Large intestine (tissue), 12 donors: ENCODE measurements at places on chromosomes 2 and 18. TPM values are rescaled to one million over a fixed set of nuclear protein-coding genes. Genes with fewer than 3 reads are reported as not detected.

The ATG16L1 gene
- 22.7 TPM for polyA plus RNA-seq

The CACNB4 gene
- 1.8 TPM for polyA plus RNA-seq

The AQP12A gene
- polyA plus RNA-seq: 5.0 TPM

GRCh38 chr2:118222672-118223421 lies 134.6 kb downstream of the INSIG2 start:
- no peak for DNase-seq

DNA sequence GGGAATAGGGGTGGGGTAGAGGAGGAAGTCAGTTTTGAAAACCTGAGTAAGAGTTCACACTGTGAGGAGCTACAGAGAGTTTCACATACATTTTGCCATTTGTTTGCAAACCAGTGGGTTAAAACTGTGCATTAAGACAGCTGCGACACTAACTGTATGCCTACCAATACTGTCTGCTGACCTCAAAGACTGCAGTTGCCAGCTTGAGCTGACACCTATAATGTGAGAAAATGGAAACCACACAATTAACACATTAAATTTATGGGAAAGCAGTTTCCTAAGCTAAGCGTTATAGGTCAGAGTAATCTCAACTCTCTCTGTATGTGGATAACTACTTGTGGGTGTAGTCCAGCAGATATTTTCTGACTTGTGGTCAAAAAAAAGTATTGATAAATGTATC lies 756.6 kb upstream of the GCFC2 start:
- no peak for DNase-seq

GRCh38 chr2:164910101-164910899 lies 45.0 kb downstream of the SLC38A11 start:
- DNase-seq: peak; percentile 84

GRCh38 chr18:41113885-41114482 lies 841.0 kb upstream of the PIK3C3 start:
- no peak for DNase-seq

DNA sequence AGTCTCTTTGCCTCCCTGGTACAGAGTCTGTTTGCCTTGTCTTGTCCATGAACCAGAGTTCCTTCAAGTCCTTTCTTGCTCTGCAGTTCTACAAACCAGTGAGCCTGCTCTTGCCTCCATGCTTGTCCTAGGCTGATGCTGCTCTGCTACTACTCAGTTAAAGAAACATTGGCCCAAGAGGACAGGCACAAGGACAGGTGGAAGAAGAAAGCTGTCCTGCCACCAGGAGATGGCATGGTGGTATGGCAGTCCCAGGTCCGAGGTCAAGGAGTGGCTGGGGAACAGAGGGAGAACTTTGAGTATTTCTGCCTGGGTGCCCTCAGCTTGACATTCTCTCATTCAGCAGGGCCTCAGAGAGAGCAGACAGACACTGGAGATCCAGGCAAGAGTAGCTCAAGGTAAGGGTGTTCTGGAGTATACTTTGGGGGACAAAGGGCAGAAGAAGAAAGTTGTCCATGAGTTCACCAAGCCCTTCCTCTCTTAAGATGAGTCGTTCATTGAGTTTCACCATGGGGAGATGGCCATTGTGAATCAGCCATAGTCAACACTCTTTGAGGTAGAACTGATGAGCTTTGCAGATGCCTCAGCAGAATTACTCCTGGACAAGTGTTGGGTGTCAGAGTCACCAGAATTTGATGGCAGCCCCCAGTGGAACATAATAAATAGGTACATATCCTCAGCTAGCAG lies 20.4 kb downstream of the TTC32 start:
- DNase-seq: no peak

DNA sequence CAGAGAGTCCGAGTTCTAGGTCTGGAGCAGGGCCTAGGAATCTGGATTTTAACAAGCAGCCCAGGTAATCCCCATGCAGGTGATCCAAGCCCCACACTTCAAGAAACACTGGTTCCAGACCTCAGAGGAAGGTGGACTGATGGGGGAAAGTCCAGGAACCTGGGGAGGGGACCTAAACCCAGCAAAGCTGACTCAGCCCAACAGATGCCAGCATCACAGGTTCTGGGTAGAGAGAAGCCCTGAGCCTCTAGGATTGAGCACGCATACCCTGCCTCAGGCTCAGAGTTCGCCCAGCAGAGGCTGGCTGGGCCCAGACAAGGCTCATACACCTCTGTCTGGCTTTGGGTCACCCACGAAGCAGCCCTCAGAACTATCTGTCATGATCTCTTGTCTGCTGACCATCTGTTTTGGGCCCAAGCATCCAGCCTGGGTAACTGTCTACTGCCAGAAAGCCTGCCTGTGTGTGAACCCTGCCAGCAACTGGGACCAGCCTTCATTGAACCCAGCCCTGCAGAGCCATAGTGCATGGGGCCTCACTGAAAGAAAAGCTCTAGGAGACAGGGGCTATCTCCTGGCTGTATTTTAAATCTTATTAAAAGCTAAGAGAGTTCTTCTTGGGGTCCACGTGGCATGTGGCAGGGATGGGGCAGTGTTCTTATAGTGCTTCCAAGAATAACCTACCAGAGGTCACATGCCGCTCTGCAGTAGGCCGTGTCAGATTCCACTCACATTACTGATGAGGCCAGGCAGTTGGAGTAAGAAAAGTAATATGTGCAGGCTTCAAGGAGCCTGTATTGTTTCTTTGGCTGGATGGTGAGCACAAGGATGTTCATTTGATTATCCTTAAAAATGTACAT lies 7.4 kb downstream of the TMEM127 start:
- DNase-seq: no peak

DNA sequence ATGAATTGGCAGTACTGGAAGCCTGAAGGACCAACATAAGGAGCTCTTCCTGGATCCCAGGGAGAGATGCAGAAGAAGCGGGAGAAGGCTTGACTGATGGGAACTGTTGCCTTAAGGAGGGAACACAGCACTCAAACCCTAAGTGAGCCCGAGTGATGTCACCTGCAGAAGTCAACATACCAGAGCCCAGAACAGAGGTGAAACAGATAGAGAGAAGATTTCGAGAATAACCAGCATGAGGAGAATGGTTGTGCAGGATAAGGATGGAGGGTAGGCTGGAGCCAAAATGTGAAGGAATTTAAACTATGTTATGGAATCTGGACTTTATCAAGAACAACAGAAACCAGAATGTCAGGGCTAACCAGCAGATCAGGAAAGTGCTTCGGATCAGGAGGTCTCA lies 463.1 kb upstream of the DDX18 start:
- no peak for DNase-seq

DNA sequence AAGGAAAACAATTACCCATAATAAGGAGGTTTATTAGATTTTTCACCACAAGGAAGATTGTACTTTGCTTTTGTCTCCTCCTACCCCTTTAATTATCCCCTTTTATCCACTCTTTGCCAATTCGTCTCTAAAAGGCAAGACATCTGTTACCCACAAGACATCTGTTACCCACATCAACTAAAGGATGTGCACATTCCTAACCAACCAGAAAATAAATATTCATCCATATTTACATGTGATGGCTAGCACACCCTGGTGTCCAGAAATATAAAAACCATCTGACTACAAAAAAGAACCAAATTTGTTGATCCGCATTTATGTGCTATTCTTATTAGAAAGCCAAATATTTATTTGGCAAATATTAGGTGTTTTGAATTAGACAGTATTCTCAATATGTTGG lies 35.7 kb downstream of the ACVR1C start:
- no peak for DNase-seq

DNA sequence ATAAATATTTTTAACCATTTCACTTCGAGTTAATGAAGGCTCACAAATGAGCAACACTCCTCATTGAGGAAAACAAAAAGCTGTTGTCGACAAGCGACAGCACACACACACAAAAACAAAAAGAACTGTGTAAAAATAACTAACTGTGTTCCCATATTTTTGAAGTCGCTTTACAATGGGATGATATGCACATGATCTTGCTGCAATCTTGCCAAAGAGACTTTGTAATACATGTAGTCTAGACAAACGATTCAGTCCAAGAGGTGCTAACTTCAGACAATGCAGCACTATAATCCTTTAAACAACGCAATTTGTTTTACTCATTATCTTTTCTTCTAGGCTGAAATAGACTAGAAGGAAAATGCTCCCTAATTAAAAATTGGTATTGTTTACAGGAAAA lies 7.2 kb upstream of the USP34 start:
- no peak for DNase-seq

- no peak for DNase-seq
Measured at GRCh38 chr2:3485166-3485565, 34.2 kb downstream of the ADI1 start.
